ENCODE measurements at places on chromosomes 2 and 18.
A peak's percentile ranks its signal among the peaks of the same experiment; 100 is the strongest.

DNA sequence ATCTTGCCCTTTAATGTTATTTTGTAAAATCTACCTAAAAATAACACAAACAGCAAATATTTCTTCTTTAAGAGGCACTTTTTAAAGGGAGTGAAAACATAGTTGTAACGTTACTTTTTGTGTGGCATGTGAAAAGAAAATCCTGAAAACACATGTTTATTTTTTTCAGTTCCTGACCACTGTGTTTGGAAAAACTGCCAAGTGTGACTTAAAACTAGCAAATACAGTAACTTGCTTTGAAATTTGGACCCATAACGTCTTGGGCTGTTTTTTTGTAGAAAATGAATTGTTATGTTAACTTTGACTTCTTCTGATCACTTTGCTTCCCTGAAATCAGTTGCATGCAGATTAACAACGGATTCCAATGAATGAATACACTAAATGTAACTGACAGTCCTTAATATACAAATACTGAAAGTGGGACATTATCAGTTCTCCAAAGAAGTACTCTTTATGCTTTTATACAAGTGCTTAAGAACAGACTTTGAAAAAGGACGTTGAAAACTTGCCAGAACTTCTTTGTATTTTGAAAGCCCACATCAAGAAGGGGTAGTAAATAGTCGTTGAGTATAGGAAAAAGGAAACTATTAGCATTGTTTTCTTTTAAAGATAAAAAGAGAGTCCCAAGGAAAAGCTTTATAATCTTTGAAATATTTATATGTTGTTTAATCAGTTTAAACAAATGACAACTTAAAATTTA lies 96.1 kb upstream of the ZEB2 start:
- DNase-seq, result no peak

DNA sequence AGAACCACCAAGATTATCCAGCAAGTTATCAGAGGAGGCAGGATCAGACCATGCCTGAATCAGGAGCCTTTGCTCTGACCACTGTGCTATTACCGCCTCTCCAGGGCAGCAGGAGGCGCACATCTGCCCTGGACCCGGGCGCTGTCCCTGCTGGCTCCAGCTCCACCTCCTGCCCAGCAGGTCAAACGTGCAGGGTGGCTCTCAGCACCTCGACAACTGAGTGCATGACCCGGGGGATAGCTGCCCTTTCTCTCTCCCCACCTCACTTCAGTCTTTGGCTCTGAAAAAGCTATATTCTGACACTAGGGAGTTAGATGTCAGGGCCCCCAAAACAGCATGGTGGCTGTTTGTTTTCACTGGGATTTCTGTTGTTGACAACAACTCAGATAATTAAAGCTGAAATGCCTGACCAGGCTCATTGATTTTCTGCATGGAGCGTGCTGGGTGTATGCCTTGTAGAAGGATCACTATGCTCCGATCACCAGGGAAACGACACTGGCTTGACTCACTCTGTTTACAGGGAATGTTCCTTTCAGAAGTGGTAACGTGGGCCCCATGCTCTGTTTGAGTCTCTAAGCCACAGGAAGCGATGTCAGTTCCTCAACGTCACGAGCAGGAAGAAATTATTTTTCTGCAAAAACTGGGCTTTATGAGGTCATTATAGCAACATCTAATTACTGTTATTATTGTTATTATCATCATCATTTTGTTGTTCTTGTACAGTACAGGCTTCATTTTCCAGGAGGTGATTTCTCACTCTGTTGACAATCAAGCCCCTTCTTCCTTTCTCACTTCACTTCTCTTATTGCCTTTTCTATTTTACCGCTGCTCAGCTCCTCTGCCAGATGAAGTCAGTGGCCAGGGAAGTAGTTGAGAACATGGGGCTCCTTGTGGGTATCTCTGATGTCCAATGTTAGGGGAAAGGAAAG lies 125.6 kb downstream of the PLB1 start:
- DNase-seq, result peak; percentile 87

- no peak for DNase-seq
These were observed 37.8 kb upstream of the PTPN4 start for GRCh38 chr2:119721904-119722303.

DNA sequence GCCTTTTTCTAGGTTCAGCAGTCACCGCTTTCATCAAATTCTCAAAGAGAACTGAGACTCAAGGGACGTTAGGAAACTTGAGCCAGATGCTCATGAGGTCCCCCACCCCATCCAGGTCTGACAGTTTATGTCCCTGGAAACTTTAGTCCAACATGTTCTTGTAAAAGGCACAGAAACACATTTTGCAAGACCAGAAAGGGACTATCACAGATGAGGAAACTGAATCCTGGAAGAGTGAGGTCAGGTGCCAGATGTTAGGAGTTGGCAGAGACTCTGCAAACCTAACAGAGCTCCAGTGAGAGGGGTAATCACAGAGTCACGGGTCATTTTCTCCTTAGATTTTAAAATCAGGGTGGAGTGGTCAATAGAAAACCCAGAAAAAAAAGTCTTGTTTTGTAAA lies 76.6 kb downstream of the RDH14 start:
- DNase-seq, result no peak

GRCh38 chr18:71727909-71728308 lies 816.2 kb downstream of the CBLN2 start:
- DNase-seq, result no peak

GRCh38 chr2:226336283-226336682 lies 463.3 kb downstream of the IRS1 start:
- no peak for DNase-seq

DNA sequence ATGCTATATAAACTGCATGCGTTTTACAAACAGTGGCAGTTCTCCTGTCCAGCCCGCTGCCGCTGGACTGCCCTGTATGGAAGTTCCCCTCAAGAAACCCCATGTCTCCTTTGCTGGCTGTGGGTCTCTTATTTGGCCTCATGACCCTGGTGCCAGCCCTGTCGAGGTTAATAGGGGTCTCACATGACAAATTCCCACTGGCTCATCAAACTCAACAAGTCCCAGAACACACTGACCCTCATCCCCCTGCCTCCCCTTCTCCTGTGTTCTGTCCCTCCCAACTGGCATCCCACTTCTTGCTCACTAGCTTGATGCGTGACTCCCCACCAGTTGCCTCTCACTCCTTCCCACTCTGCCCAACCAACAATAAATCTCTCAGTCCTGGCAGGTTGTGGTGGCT lies 137.6 kb upstream of the HS6ST1 start:
- DNase-seq, result no peak

- DNase-seq, result no peak
These were observed 123.1 kb upstream of the ARL4C start for GRCh38 chr2:234620018-234620417.

- DNase-seq, result no peak
These were observed 29.6 kb downstream of the PTCD3 start for GRCh38 chr2:86135653-86136052.

DNA sequence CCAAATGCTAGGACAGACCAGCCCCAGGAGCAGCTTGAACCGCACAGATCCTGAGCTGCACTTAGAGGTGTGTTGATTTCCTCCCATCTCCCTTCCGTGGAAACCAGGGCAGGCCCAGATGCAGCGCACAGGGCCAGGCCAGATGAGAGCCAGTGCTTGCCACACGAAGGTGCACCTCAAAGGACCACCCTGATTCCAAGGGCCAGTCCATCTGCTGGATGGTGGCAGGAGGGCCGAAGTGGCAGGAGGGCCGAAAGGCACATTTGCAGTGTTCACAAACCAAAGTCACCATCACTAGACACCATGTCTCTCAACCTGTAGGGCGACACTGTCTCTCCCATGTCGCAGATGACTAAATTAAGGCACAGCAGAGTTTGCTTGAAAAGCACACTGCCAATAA lies 370.7 kb upstream of the MYT1L start:
- no peak for DNase-seq

GRCh38 chr18:46422552-46423055 lies 234.4 kb downstream of the LOXHD1 start:
- no peak for DNase-seq

DNA sequence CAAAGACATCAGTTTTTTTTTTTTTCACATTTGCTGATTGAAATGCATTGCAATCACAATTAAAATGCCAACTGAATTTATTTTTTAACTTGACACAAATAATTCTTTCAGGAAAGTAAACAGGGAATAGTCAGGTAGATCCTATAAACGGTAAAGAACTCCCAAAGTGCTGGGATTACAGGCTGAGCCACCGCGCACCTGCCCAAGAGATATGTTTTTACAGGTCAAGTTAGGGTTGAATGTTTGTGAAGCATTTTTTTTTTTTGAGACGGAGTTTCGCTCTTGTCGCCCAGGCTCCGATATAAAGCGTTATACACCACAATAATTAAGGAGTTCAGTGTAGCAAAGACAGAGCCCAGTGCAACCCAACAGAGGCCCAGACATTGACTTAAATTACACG lies 15.1 kb downstream of the ITM2C start:
- DNase-seq, result no peak

GRCh38 chr18:58005011-58005410 lies 39.0 kb upstream of the NEDD4L start:
- no peak for DNase-seq

GRCh38 chr2:49753344-49753985 lies 599.1 kb upstream of the FSHR start:
- no peak for DNase-seq

- DNase-seq, result no peak
These were observed 69.6 kb downstream of the SLC66A3 start for GRCh38 chr2:11224887-11225286.

GRCh38 chr2:100785626-100786296 lies 34.2 kb upstream of the NPAS2 start:
- no peak for DNase-seq

DNA sequence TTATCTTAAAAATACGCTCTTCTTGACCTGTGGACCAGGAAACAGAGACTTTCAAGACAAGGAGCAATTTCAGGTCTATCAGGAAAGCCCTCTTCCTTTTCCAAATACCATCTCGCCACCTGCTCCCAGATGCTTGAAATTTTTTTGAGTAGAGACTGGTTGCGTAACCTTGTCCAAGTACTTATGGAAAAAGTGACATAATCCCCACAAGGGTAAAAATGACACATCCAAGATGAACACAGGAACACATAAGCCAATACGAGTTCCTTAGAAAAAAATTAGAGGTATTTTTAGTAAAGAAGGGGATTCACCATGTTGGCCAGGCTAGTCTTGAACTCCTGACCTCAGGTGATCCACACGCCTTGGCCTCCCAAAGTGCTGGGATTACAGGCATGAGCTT lies 1.8 kb downstream of the SERPINB13 start:
- no peak for DNase-seq

DNA sequence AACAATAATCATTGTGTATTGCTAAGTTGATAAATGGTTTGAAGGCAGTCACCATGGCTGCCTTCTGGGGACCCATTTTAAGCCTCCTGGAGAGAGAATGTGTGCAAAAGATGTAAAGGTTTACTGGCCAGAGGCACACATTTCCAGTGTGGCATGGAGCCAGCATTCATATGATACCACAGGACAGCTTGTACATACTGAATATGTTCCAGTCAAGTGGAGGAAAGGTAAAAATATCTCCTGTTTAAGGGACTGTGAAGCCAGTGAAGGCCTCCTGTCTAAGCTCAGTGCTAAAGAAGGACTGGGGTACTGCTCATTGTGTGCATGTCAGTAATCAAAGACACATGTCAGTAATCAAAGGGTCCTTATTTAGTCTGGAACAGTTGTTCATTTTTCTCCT lies 119.2 kb downstream of the BABAM2 start:
- DNase-seq, result no peak

- DNase-seq, result no peak
These were observed 70.6 kb upstream of the KLF7 start for GRCh38 chr2:207236156-207236935.

DNA sequence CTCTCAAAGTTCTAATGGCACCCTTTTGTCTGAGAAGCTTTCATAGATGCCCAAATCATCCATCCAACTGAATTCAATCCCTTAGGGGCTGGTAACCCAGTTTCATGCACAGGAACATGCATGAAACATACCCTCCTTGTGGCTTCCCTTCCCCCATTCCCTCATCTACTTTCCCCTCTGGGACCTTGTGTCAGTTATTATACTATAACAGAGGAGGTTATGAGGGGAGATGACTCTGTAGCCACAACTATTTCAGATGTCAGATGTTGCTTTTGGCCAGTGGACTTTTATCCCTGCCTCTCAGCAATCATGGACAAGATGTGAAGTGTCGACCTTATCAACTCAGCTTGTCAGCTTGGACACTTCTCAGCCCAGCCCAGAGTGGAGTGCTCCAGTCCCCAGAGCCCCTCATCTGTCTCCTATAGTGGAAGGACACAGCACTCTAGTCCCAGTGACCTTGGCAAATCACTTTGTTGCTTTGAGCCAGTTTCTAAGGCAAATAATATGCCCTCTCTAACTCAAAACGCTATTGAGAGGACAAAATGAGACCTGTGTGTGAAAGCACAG lies 8.4 kb downstream of the DHRS9 start:
- no peak for DNase-seq

DNA sequence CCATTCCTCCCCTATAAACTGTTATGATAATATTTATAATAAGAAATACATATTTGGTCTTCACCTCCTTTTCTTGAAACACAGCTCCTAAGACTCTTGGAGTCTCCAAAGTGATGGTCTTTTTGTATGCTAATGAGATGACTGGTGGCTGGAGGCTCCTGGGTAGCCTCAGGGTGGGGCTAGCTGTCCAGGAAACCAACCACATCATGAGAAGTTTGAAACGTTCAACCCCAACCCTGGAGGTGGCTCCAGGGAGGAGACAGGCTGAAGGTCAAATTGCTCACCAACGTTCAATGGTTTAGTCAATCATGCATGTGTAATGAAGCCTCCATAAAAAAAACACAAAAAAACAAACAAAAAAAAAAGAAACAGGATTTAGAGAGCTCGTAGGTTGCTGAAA lies 298.7 kb upstream of the MGAT5 start:
- no peak for DNase-seq

DNA sequence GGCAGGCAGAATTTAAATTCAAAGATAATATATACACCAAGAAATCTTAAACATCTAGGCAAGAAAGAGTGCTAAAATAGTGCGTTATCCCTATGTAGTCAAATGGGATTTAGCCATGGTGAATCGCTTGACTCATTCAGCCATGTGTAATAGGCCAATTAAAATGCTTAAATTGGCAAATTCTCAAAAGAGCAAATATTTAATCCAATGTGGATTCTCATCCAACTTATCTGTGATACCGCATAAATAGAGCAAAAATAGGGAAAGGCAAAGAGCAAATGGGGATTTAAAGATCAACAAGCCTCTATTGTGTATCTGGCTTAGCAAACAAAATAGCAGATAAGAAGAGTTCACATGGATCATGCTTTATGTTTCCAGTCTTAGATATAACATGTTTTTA lies 123.2 kb upstream of the RPRM start:
- no peak for DNase-seq

- no peak for DNase-seq
These were observed 223.6 kb upstream of the AGAP1 start for GRCh38 chr2:235270291-235270690.

- DNase-seq, result no peak
These were observed 234.0 kb downstream of the BCL2 start for GRCh38 chr18:63085611-63086010.

Measured in T follicular helper cell (primary cell).